ENCODE measurements at places on chromosomes 2 and 18.
A peak's percentile ranks its signal among the peaks of the same experiment; 100 is the strongest.

DNA sequence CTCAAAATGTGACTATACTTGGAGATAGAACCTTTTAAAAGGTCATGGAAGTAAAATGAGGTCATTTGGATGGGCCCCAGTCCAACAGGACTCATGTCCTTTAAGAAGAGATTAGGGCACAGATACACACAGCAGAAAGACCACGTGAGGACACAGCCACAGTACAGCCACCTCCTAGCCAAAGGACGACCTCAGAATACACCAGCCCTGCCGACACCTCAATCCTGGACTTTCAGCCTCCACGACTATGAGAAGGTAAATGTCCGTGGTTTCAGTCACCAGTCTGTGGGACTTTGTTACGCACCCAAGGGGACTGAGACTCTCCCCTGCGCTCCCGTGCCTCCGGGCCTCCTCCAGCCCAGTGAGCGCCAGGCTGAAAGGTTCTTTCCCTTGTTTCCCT, 30.2 kb upstream of the HPCAL1 start:
- peak; percentile 2 for DNase-seq

DNA sequence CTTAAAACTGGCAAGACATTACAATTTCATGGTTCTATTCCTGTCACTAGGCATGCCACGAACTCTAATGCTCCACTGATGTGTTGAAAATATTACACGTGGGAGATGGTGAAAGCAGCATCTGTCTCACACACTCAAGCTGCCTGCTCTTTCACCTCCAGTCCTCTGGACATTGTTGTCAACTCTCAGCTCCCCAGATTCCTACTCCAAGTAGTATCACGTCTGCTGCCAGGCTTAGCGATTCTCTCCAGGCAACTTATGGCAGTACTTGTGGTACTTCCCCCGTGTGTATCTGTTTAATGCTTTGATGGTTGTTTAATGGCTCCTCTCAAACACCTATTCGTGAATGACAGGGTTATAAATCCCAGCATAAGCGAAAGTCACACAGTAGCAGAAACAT, 103.8 kb downstream of the TMEFF2 start:
- DNase-seq: no peak

DNA sequence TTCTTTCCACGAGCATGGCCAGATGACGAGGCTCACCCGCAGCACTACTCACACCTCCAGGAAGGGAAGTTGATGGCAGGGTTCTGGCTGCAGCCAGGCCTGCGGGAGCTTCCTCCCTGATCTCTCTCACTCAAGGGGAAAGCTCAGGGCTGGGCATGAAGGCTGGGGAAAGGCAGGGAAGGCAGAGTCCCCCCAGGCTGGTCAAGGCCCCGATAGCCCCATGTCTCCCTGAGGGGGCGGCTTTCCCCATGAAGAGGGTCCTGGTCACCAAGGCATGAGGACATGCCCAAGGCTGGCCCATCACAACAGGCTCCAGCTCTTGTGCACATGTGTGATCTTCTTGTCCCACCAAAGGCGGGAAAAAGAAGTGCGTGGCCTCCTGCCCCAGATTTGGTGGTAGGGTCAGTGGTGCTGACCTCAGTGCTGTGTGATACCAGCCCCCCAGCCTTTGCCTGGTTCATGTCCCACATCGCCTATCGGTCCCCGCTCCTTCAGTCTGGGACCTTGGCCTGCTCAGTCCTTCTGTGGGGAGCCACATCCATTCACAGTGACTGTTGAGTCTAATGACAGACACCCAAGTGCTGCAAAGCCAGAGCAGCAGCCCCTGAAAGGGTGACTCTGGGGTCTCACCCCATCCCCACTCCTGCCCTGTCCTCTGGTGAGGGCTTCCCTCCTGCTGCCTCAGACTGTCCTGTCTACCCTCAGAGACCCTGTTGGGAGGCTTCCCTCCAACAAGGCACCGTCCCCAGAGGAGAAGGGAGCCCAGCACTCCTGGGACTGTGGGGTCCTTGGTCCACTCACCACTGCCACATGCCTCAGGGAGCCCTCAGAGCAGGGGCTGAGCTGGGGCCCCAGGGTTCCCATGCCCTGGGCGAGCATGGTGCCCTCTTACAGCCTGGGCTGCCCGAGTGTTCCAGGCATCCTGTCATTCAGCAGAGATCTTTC, 49.8 kb upstream of the ALPP start:
- peak; percentile 5 for DNase-seq

DNA sequence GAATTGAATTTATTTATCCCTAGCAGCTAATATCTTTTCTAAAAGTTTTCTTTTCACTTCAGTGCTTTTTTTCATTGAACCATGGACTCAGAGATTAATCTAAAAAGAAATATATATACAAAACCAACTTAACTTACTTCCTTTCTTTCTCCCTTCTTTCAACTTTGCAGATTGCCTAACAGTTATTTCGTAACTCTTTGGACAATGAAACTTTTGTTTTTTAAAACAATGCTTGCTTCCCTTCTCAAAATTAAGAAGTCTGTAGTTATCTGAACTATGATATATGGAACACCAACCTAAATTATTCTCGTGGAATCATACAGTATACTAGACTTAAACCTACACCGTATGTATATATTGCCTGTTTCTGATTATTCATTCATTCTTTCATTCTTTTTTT, 62.9 kb downstream of the MIB1 start:
- DNase-seq: no peak

GRCh38 chr2:12742891-12743290, 26.2 kb downstream of the TRIB2 start:
- DNase-seq: no peak

- no peak for DNase-seq
Observed at GRCh38 chr2:147182260-147182659, 662.6 kb upstream of the ACVR2A start.

DNA sequence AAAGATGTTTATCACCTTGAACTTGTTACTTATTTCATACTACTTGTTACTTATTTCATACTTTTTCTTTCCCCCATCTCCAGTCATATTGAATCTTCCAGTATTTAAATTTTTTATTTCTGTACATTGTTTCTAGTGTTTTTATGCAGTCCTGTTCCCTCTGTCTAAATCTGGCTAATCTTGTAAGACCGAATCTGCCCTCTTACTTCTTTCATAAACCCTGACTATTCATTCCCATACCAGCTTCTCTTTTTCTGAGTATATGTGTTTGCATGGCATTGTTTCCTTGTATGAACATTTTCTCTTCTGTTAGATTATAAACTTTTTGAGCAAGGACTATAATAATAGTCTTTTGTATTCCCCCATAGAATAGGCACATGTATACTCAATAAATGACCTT, 131.7 kb downstream of the TAF4B start:
- no peak for DNase-seq

DNA sequence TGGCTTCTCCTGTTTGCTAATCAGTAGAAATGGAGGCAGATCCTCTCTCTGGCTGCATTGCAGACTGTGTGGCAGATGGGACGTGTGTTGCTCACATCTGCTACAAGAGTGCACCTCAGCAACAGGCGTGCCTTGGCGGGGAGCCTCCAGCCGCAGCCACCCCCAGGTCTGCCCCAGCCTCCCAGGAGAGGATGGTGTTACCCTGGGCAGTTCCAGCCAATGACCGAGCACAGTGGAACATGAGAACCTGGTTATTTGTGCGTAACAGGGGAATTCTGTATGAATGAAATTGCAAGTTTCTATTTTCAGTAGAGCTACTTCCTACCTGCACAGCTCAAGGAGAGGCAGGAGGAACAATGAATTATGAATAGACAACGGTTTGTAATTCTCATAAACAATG, 130.6 kb upstream of the CBLN2 start:
- DNase-seq: no peak

DNA sequence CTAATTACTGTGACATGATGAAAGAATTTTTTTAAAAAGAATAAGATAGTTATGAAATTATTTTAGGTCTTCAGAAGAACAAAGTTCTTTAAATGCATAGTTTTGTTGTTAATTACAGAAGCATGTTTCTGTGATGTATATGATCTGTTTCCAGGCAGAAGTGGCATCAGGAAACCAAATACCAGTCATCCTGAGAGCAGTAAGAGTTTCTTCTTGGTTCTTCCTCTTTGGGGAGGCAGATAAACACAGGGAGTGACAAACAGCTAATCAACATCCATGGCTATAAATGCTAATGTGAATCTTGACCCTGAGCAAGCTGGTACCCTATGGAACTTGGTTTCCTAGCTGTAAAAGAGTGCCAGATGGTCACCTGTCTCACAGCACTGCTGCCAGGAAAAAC, 29.2 kb downstream of the WIPF1 start:
- no peak for DNase-seq

GRCh38 chr18:48602759-48603390, 64.0 kb downstream of the CTIF start:
- DNase-seq: no peak

- DNase-seq: no peak
Observed at GRCh38 chr18:525036-525797, 24.7 kb upstream of the COLEC12 start.

GRCh38 chr2:188610827-188611226, 319.2 kb downstream of the GULP1 start:
- DNase-seq: no peak

GRCh38 chr2:238220892-238221521, 17.5 kb upstream of the ILKAP start:
- DNase-seq: no peak

- DNase-seq: no peak
Observed at GRCh38 chr18:26416652-26417150, 131.7 kb downstream of the KCTD1 start.

- no peak for DNase-seq
Observed at GRCh38 chr18:34661464-34662087, 48.5 kb upstream of the DTNA start.

GRCh38 chr2:3354986-3355385, 22.6 kb downstream of the EIPR1 start:
- DNase-seq: no peak

- no peak for DNase-seq
Observed at GRCh38 chr18:41532344-41533086, 422.5 kb upstream of the PIK3C3 start.

- no peak for DNase-seq
Observed at GRCh38 chr2:235312571-235312970, 181.3 kb upstream of the AGAP1 start.

- no peak for DNase-seq
Observed at GRCh38 chr2:187312718-187313282, 135.3 kb downstream of the CALCRL start.

- peak; percentile 14 for DNase-seq
Observed at GRCh38 chr2:20450201-20450999, 3.5 kb downstream of the RHOB start.

DNA sequence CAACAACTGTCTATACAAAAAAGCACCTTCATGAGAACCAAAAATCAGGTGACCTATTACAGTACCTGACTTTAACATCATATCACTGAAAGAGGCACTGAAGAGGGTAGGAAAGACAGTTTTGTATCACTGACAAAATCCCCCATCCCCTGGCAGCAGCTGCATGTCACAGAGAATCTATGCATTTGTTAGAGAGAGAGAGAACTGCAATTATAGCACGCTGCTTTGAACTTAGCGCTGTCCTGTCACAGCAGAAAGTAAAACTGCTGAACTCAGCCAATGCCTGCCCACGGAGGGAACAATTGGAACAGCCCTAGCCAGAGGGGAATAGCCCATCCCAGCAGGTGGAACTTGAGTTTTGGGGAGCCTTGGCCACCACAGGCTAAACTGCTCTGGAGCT, 75.1 kb upstream of the NOL4 start:
- no peak for DNase-seq

GRCh38 chr2:128611421-128612320, 293.0 kb upstream of the HS6ST1 start:
- no peak for DNase-seq

- DNase-seq: no peak
Observed at GRCh38 chr2:239008677-239009588, 161.0 kb downstream of the TWIST2 start.

- no peak for DNase-seq
Observed at GRCh38 chr2:69604836-69605235, 38.7 kb downstream of the AAK1 start.

- no peak for DNase-seq
Observed at GRCh38 chr2:84459944-84460429, 907 bp upstream of the SUCLG1 start.

- DNase-seq: no peak
Observed at GRCh38 chr2:160028431-160029269, 33.8 kb downstream of the PLA2R1 start.

- no peak for DNase-seq
Observed at GRCh38 chr2:766255-766654, 89.0 kb upstream of the TMEM18 start.

DNA sequence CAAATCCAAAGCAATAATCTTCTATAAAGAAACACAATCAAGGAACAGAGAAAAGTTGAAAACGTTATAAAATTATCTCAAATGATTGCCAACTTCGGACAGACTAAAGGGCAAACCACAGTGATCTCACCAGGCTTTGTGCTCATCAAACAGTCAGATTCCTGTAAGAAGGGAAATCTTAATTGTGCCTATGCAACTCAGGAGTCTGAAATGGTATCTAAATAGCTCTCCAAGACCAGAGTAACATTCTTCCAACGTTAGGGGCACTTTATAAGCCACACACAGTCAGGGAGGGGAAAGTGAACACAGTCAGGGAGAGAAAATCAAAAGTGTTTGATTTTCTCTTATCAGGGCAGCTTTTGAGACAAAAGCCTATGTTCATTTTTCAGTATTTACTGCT, 29.4 kb downstream of the PLEKHM3 start:
- DNase-seq: no peak

DNA sequence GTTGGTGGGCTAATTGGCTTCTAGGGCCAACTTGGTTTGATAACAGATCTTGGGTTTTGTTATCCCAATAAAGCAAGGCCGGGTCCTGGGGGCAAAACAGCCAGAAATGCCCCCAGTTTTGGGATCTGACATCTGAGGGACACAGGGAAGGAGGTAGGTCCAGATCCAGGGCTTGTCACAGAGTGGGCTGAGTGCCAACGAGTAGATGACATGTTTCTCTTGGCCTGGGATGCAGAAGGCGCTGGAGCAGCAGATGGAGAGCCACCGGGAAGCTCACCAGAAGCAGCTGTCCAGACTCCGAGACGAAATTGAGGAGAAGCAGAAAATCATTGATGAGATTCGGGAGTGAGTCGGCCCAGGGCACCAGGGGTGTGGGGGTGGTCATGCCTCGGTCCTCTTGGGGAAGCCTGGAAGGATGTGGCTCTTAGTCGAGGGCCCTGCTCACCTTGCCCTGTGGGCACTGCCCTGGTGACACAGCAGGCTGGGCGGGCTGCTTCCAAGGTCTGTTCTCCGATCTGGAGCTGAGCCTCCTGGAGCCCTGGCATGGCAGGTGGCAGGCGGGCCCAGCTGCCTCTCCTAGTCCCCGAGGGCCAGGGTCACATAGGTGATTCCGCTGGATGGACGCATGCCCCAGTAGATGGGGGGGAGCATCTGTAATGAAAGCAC, 40.2 kb upstream of the LYPD6B start:
- no peak for DNase-seq

DNA sequence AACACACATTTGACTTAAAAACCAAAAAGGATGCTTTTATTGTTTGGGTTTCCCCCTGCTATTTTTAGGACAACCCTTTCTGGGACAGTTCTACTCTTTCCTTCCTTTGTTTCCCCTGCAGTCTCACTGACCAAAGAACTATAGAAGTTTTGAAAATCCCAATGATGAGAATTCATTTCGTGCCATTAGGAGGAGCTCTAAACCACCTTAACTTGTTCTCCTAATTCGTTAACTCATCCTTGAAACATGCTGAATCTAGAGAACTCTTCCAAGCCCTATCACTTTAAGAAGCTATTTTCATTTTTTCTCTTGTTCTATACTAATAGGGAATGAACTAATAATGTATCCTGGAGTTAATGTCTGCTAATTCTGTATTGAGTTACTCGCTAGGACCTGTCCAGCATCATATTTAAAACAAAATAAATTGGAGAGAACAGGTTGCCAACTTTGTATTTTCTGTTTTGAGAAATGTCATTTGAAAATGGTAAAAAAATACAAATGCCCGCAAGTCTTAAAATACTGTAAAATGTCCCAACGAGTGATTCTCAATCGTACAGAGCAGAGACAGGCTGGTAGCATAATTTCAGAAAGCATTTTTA, 62.9 kb downstream of the AFTPH start:
- no peak for DNase-seq

All from WTC11 (cell line).